ENCODE measurements at places on chromosomes 2 and 18. TPM values are rescaled to one million over a fixed set of nuclear protein-coding genes. Genes with fewer than 3 reads are reported as not detected.

GRCh38 chr18:12726331-12726730 lies 23.5 kb downstream of the PSMG2 start:
- DNase-seq: no peak

GRCh38 chr2:98884658-98885057 lies 51.4 kb downstream of the CRACDL start:
- no peak for DNase-seq

- DNase-seq: peak; percentile 83
Observed at GRCh38 chr2:189799531-189799930, 15.3 kb downstream of the PMS1 start.

DNA sequence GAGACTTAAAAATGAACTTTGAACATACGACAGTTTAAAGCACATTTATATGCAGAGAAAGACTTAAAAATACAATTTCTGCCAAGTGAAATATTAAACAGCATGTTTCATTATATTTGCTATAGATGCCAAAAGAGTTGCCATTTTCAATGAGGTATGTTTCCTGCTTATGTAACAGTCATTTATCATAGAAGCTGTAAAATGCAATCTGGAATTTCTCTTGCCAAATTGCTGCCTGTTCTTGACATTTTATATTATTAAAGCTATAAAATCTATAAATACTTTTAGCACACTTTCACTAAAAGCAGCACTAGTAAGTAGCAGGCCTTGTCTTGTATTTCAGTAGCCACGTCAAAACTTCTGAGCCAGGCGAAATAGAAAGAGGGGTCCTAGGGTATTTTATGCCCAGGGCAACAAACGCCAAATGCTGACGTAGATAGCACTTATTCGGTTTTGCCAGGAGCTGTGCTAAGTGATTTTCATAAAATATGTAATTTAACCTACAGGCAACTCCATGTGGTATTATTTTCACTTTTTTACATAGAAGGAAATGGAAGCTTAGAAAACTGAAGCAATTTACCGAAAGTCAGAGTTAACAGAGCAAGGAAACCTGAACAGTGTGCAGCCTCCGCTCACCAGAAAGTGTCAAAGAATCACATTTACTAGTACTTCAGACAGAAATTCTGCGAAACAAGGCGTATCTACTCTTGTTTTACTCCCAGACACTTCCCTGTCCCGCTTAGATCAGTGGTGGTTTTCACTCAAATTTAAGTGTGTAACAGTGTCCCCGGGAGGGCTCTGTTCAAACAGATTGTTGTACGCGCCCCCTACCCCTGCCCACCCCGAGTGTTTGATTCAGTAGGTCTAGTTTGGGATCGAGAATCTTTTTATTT lies 1.2 kb upstream of the CYP20A1 start:
- DNase-seq: no peak

Gene CHST9
- not detected for total RNA-seq

Gene RTP5
- total RNA-seq: not detected

Gene MEMO1
- 33.6 TPM for total RNA-seq

Gene ITPRID2
- 168 TPM for total RNA-seq

Data from IMR-90 (cell line).